ENCODE measurements at places on chromosomes 4 and X. TPM values are rescaled to one million over a fixed set of nuclear protein-coding genes. Genes with fewer than 3 reads are reported as not detected.

DNA sequence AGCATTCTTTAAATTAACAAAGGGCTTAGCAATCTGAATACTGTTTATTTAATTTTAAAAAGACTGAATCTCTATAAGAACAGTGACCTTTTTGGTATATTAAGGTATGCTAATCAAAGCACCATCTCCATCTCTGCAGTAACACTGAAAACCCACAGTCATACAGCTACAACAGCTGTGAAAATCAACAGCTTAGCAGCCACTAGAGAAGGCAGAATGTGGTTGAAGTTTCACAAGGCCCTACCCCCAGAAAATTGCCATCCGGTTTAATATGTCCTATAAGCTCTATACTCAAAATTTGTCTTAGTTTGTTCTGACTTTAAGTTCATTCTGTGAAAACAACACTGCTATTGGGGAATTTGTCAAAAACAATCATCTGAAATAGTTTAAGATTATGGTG lies 128.7 kb downstream of the OPHN1 start:
- DNase-seq = no peak
- H3K27me3 ChIP-seq = no peaks in the 10 kb centered on the region

GRCh38 chrX:2299871-2300270 lies 200.9 kb downstream of the DHRSX start:
- no peaks in the 10 kb centered on the region for H3K27me3 ChIP-seq
- no peak overlapping the region for H3K4me3 ChIP-seq
- no peaks in the 10 kb centered on the region for H3K4me1 ChIP-seq
- no peak for DNase-seq

- peak overlapping the region; percentile 33 for H3K27ac ChIP-seq
- H3K4me3 ChIP-seq = 0 out of 2 replicates have a peak overlapping the region, but pooled peaks have one; percentile 35
- peaks cover 33% of the 10 kb centered on the region for H3K4me1 ChIP-seq
- H3K27me3 ChIP-seq = no peaks in the 10 kb centered on the region
- no peaks in the 10 kb centered on the region for H3K36me3 ChIP-seq
Observed at GRCh38 chr4:94766856-94767255, 9.1 kb downstream of the BMPR1B start.

- DNase-seq = peak; percentile 76
- H3K27me3 ChIP-seq = no peaks in the 10 kb centered on the region
Observed at GRCh38 chr4:77190053-77190452, 33.0 kb downstream of the CCNG2 start.

- H3K27me3 ChIP-seq = no peaks in the 10 kb centered on the region
- H3K36me3 ChIP-seq = no peaks in the 10 kb centered on the region
- H3K4me1 ChIP-seq = no peaks in the 10 kb centered on the region
- H3K27ac ChIP-seq = no peak overlapping the region
- no peak overlapping the region for H3K4me3 ChIP-seq
- DNase-seq = no peak
Observed at GRCh38 chr4:177376024-177376423, 66.2 kb downstream of the AGA start.

The NPY2R gene
- 0.07 TPM for total RNA-seq

The TAF7L gene
- 0.35 TPM for total RNA-seq

The MMRN1 gene
- total RNA-seq = 0.73 TPM

The IL1RAPL2 gene
- total RNA-seq = 0.52 TPM

All from PC-3 (cell line).